D341Med (cell line): ENCODE measurements at places on chromosomes 5 and 9.
A peak's percentile ranks its signal among the peaks of the same experiment; 100 is the strongest.

GRCh38 chr5:112467485-112467884, 48.4 kb upstream of the EPB41L4A start:
- DNase-seq, result no peak

- DNase-seq, result no peak
Observed at GRCh38 chr9:18261181-18261580, 212.8 kb upstream of the ADAMTSL1 start.

- no peak for DNase-seq
Observed at GRCh38 chr5:54772231-54772630, 213.2 kb downstream of the ESM1 start.

- DNase-seq, result no peak
Observed at GRCh38 chr5:120053841-120054240, 410.3 kb upstream of the PRR16 start.

- peak; percentile 93 for DNase-seq
Observed at GRCh38 chr5:149141224-149141956, at the start of gene ABLIM3. Gene ABLIM3 (plus strand): TSS chr5:149141493. CDS start chr5:149142096, 603 bp downstream.

- DNase-seq, result no peak
Observed at GRCh38 chr9:116718111-116718510, 31.0 kb downstream of the TRIM32 start.

GRCh38 chr9:5002811-5003210, 17.7 kb downstream of the JAK2 start:
- DNase-seq, result no peak

DNA sequence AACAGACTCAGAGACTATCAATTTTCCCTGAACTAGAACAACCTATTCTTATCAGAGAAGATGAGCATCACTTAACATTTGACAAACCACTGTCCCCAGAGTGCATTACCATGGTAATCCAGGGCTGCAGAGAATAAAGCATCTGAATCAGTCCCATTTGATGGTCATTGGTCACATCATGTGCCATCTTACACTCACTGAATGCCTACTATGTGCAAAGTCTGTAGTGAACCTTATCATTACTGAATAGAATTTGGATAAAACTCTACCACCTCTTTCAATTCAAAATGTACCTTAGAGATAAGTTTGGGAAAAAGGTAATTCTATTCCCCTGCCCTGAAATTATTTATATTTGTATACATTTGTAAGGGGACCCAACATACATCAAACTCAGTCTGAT, 156.4 kb upstream of the TRPC7 start:
- DNase-seq, result no peak

DNA sequence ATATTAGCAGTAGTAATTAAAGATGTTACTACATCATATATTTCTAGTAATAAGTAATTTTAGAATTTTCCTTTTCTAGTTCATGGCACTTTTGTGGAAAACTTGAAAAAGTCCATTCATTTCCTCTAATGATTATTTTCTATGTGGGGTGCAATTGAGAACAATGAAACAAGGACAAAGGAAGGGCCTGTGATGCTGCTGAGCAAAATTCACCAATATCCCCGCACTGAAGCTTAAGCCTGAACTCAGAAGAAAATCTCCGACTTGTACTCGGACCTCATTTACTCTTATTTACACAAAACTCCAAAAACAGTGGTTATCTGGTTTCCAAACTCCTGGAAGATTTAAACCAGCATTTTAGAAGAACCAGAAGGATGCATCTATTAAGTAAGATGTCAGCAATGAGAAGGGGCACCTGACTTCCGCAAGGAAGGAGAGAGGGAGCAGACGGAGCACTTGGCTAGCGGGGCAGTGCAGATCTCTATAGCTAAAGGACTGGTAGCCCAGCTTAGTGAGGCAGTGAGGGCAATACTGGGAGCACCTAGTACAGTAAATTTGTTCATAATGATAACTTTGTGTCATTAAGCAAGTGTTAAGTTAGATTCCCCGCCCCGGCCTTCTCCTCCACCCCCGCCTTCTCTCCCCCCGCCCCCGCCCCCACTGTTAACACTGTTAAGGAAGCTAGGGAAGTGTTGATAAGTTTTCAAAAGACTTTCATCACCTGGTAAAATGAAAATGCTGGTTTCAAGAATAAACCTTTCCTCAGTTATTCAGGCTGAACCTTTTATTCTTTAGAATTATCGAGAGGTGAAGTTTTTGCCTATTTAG, 123.3 kb downstream of the ZSWIM6 start:
- no peak for DNase-seq

DNA sequence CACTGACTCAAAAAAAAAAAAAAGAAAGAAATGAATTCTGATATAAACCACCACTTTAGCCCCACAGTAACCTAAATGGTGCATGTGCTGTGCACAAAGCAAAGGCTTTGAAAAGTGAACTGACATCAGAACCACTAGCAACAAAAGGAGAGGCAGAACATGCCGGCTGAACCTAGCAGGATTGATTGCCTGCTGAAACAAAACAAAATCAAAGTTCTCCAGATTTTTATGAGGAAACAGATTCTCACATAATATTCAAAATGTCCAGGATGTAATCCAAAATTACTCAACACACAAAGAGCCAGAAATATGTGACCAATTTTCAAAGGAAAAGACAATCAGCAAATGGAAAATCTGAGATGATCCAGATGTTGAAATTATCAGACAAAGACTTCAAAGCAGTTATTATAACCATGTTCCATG, 37.9 kb downstream of the UBTD2 start:
- no peak for DNase-seq
